ENCODE measurements at places on chromosomes 2 and 18. TPM values are rescaled to one million over a fixed set of nuclear protein-coding genes. Genes with fewer than 3 reads are reported as not detected.

DNA sequence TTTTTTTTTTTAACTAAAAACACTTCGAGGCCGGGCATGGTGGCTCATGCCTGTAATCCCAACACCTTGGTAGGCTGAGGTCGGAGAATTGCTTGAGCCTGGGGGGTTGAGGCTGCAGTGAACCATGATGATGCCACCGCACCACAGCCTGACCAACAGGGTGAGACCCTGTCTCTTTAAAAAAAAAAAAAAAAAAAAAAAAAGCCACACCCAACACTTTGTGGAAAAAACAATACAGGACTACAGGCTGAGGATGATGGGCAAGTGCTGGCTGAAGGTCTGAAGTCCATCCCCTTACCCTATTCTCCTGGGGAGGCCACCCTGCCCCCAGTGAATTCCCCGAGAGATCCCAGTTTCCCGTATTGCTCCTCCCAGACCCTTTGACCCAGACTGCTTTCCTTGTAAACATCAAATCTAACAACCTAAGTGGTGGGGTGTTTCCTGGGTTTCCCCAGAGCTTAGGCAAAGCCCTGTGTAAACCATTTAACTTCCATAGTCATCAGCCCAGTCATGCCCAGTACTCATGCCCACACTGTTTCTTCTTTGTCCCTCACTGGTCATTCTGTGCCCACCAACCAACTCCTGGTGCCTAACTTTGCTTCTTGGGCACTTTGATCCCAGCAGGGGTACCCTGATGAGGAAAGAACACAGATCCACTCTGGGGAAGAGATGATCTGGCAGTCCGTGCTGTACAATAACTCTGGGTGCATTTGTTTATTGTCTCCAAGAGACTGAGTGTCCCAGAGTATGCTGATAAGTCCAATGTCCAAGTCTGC is 5.8 kb upstream of the TMEM37 start:
- H3K36me3 ChIP-seq: no peaks in the 10 kb centered on the region
- no peaks in the 10 kb centered on the region for H3K4me1 ChIP-seq
- no peaks in the 10 kb centered on the region for H3K27me3 ChIP-seq

DNA sequence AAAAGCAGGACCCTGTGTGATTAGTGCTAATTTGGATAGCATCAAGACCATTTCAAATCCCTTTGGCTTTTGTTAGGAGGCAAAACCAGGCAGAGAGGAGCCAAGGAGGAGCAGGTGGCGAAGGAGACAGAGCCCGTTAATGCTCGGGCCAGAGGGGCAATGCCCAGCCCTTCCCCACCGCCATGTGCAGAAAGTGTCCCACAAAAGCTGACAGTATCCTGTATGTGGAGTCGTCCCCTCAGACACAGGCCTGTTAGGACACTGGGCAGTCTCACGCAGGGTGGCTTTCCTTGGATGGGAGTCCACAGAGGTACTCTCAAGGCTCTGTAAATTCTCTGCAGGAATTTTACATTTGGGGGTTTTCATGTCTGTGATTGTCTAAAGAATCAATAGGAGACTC is 44.8 kb upstream of the TFCP2L1 start:
- H3K36me3 ChIP-seq: no peaks in the 10 kb centered on the region
- H3K27me3 ChIP-seq: no peaks in the 10 kb centered on the region

GRCh38 chr18:39494211-39494896 is 1928.8 kb upstream of the CELF4 start:
- H3K36me3 ChIP-seq: no peaks in the 10 kb centered on the region
- no peaks in the 10 kb centered on the region for H3K27me3 ChIP-seq
- no peak overlapping the region for H3K27ac ChIP-seq
- no peak for DNase-seq
- no peak overlapping the region for H3K4me3 ChIP-seq

DNA sequence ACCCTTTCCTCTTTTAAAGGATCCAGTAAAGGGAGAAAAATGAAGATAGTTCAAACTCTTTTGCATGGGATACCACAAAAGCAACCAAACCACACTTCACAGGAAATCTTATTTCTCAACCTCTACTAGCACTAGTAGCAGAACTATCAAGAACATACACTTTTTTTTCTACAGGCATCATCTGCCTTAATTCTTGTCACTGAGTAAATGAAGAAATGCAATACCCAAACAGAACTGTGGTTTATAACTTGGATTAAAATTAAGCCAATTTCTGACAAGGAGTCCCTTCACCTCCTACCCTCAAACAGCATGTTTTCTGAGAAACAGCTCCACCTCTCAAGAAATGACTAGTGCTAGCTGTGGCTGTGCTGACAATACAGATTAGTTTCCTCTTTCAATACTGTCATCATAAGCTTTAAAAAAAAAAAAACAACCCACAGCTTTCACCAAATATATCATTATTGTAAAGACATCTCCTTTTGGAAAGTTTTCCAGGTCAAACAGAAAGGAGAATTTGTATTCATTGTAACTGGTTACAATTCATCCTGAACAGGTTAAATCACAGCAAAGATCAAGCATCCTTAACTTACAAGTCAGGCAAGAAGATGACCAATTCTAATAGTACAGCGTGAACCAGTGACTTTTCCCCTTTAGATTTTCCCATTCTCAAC is 44.4 kb downstream of the PTPN2 start:
- no peaks in the 10 kb centered on the region for H3K36me3 ChIP-seq
- no peaks in the 10 kb centered on the region for H3K4me1 ChIP-seq
- H3K27ac ChIP-seq: peak overlapping the region; percentile 25
- no peak for DNase-seq
- H3K27me3 ChIP-seq: no peaks in the 10 kb centered on the region

Gene EVA1A
- not detected for total RNA-seq

Gene TMEM150A
- total RNA-seq: 24.1 TPM

Gene TSPYL6
- not detected for total RNA-seq

Gene C1QL2
- not detected for total RNA-seq

Gene GPD2
- 41.6 TPM for total RNA-seq

Gene ASXL3
- total RNA-seq: 3.5 TPM

Measured in uterus (tissue), 4 donors.